ENCODE measurements at places on chromosomes 16 and 17. TPM values are rescaled to one million over a fixed set of nuclear protein-coding genes. Genes with fewer than 3 reads are reported as not detected.

The ABCC3 gene
- 24.8 TPM for total RNA-seq

The CCT6B gene
- total RNA-seq: 3.0 TPM

The TNFSF12 gene
- total RNA-seq: 20.2 TPM

The ZCCHC14 gene
- 24.0 TPM for total RNA-seq

The ETV4 gene
- total RNA-seq: 1.1 TPM

The CTU2 gene
- total RNA-seq: 21.4 TPM

The ULK2 gene
- 31.6 TPM for total RNA-seq

The CDH5 gene
- total RNA-seq: not detected

The CENPN gene
- 11.1 TPM for total RNA-seq

The PPL gene
- 40.3 TPM for total RNA-seq

The CD19 gene
- total RNA-seq: not detected

The IL17C gene
- not detected for total RNA-seq

The CASKIN1 gene
- 0.16 TPM for total RNA-seq

The TMC7 gene
- 0.81 TPM for total RNA-seq

The PYY gene
- not detected for total RNA-seq

All from hair follicle dermal papilla cell (primary cell).